ENCODE measurements at places on chromosomes 5 and 9.

- no peak for DNase-seq
Measured at GRCh38 chr5:156135531-156135930, 191.4 kb upstream of the SGCD start.

DNA sequence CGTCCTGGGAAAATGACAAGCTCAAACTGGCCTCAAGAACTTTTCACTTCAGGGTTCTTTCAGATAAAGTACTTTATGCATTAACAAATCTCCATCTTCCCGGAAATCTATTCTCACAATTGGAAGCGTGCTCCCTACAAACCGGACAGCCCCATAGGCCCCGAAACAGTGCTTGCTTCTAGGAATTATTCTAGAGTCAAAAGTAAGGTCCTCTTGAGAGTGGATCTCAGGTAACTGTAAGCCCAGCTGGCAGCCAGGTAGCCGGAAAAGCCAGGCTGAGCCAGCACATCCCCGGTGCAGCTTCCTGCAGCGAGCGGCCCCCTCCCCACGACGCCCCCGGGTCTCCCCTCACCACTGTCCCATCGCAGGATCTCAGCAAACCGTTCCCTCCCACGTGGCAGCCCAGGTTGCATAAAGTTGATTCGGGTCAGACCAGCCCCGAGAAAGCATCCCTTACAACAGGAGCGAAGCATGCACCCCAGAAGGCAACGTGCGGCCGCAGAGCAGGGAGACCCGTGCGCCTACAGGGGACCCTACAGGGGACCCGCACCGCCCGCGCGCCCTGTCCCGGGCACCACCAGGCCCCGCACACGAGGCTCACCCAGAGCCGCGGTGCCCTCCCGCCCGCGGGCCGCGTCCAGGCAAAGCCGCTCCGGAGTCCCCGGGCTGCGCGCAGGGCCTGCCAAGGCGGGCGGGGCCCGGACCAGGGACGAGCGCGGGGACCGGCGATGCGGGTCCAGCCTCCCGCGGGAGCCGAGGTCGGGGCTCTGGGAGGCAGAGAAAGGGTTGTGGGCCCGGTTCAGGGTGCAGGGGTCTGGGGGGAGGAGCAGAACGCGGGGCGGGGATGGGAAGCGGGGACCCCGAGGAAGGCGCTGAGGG lies 920 bp downstream of the LPCAT1 start:
- no peak for DNase-seq

GRCh38 chr5:103223031-103223955 lies 35.3 kb upstream of the MACIR start:
- no peak for DNase-seq

DNA sequence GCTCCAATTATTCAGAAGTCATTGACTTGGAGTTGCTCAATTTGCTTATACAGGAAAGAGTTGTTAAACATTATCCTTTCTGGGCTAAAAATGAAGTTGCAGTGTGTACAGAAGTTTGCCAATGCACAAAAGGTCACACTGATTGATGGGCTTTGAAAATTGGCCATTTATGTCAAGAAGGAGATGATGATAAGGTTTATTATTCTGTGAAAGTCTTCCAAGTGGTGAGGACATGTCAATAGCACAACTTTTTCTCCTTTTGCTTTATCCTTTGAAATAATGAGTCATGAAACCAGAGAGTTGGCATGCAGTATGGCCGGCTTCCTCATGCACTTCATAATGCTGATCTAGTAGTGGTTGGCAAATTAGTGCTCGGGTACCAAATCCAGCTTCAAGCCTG lies 848.5 kb upstream of the WWC1 start:
- DNase-seq = no peak

- DNase-seq = no peak
Measured at GRCh38 chr5:137248527-137248926, 250.6 kb downstream of the SPOCK1 start.

- DNase-seq = peak; percentile 27
Measured at GRCh38 chr5:131747180-131748105, 49.4 kb downstream of the FNIP1 start.

- DNase-seq = no peak
Measured at GRCh38 chr9:135886147-135886981, 21.0 kb downstream of the CAMSAP1 start.

GRCh38 chr9:32551276-32552051 lies 663 bp upstream of the SMIM27 start:
- DNase-seq = peak; percentile 39
